ENCODE measurements at places on chromosomes 3 and 15.

GRCh38 chr15:58453931-58454793 lies 22.4 kb downstream of the LIPC start:
- no peak for DNase-seq

- no peak for DNase-seq
These were observed 43.5 kb downstream of the CEMIP start for GRCh38 chr15:80822676-80823075.

- no peak for DNase-seq
These were observed 164.8 kb upstream of the BHLHE40 start for GRCh38 chr3:4814305-4814903.

DNA sequence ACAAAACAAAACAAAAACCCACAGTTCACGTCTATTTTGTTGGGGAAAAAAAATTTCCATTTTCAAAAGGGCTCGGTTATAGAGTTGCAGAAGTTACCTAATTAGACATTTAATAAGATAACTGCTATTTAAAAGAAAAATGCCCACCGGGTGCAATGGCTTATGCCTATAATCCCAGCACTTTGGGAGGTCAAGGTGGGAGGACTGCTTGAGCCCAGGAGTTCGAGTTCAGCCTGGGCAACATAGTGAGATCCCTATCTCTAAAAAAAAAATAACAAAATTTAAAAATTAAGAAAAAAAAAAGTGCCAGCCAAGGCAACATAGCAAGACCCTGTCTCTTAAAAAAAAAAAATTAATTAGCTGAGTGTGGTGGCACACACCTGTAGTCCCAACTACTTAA lies 19.2 kb downstream of the SEC11A start:
- DNase-seq, result no peak

- DNase-seq, result no peak
These were observed 10.8 kb upstream of the VPS33B start for GRCh38 chr15:91032919-91033803.

DNA sequence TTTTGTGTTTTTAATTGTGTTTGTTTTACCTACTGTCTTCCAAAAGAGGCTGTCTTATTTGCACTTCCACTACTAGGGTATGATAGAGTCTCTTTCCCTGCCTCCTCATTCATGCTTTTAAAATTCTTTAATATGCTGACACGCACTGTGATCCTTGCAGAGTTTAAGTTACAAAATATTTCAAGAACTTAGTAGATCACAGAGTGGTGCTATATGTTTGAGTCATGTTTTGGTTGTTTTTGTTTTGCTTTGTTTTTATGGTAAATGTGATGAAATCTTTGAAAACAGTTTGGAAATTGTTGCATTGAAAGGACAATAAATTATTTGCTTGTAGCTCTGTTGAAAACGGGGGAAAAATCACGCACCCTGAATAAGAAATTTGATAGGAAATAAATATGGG lies 5.9 kb upstream of the ABHD10 start:
- no peak for DNase-seq

Measured in stimulated activated CD8-positive, alpha-beta memory T cell treated with anti-CD3 and anti-CD28 coated beads, Interleukin-7, amount 100 ng/mL, for 1 hour (primary cell).